Effector memory CD8-positive, alpha-beta T cell (primary cell): ENCODE measurements at places on chromosomes 2 and 18.

- no peak overlapping the region for H3K27ac ChIP-seq
- H3K27me3 ChIP-seq, result no peaks in the 10 kb centered on the region
- H3K36me3 ChIP-seq, result no peaks in the 10 kb centered on the region
- H3K4me3 ChIP-seq, result no peak overlapping the region
Observed at GRCh38 chr2:223093436-223094241, 41.6 kb downstream of the KCNE4 start.

- peak overlapping the region; percentile 73 for H3K27ac ChIP-seq
- H3K36me3 ChIP-seq, result peaks cover 59% of the 10 kb centered on the region
- H3K4me3 ChIP-seq, result no peak overlapping the region
- peaks cover 25% of the 10 kb centered on the region for H3K4me1 ChIP-seq
- DNase-seq, result no peak
- H3K27me3 ChIP-seq, result no peaks in the 10 kb centered on the region
Observed at GRCh38 chr2:233395687-233396086, 41.4 kb downstream of the DGKD start.

DNA sequence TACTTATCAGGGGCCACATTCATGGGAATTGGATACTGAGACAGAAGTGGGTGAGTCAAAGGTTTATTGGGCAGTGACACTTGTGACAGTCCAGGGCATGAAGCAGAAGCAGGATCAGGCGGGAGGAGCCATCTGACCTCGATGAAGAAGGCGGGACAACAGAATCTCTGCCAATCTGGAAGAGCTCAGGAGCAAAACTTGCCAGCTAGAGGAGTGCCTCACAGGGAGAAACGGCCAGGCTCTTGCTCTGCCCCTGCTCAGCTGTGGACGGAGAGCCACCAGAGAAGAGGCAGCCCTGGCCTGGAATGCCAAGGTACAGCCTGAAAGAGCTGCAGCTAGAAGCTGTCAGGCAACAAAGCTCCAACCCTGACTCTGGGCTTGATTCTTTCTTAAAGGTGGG is 16.9 kb downstream of the DAW1 start:
- H3K27ac ChIP-seq, result no peak overlapping the region
- H3K27me3 ChIP-seq, result peaks cover under 1% of the 10 kb centered on the region
- H3K4me3 ChIP-seq, result no peak overlapping the region
- peaks cover 4% of the 10 kb centered on the region for H3K4me1 ChIP-seq
- H3K36me3 ChIP-seq, result no peaks in the 10 kb centered on the region

DNA sequence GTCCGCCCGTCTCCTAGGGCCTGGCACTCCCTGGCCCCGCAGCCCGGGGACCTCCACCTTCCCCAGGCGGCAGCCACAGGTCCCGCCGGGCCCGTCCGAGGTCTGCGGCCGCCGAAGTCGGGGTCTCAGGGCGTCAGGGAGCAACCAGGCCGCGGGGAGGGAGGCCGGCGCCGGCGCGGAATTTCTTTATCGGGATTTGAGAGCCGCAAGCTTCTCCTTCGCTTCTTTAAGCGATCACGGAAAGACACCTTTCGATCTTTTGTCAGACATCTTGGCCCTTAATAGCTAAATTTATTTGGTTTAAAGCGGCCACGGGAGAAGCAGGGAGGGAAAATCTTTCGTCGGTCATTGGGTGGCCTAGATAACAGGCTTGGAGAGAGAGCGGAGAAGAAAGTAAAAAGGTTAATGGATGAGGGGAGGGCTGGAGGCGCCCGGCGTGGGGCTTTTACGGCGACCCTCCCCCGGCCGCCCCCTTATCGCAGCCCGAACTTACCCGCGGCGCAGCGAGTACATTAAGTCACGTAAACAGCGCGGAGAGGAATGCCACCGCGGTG is 4.3 kb upstream of the GATA6 start:
- H3K4me1 ChIP-seq, result peaks cover 17% of the 10 kb centered on the region
- peak overlapping the region; percentile 49 for H3K4me3 ChIP-seq
- H3K27ac ChIP-seq, result no peak overlapping the region
- no peak for DNase-seq

GRCh38 chr2:88437010-88437409 is 15.5 kb downstream of the FOXI3 start:
- H3K36me3 ChIP-seq, result no peaks in the 10 kb centered on the region
- no peak overlapping the region for H3K4me3 ChIP-seq
- no peak overlapping the region for H3K27ac ChIP-seq
- no peaks in the 10 kb centered on the region for H3K4me1 ChIP-seq
- H3K27me3 ChIP-seq, result peaks cover 49% of the 10 kb centered on the region

- H3K4me3 ChIP-seq, result no peak overlapping the region
- H3K4me1 ChIP-seq, result no peaks in the 10 kb centered on the region
- H3K36me3 ChIP-seq, result no peaks in the 10 kb centered on the region
- no peak overlapping the region for H3K27ac ChIP-seq
Observed at GRCh38 chr2:195238826-195239225, 418.2 kb upstream of the SLC39A10 start.

DNA sequence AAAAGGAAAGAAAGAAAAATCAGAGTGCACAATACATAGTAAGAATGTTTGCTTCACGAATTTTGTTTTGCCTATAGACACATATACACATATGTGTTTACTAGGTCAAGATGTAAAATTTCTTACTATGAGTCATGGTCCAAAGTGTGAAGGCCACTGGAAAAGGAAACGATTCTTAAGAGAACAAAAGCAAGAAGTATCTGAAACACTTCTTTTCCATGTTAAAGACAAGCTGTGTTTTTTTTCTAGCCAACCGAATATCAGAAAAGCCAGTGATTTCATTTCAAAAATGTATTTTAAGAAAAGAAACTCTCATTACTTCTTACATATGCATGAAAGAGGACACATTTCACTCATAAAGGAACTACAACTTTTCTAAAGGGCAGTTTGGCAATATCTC is 24.9 kb downstream of the PECR start:
- H3K4me1 ChIP-seq, result peaks cover 13% of the 10 kb centered on the region
- no peaks in the 10 kb centered on the region for H3K27me3 ChIP-seq
- no peak overlapping the region for H3K4me3 ChIP-seq
- DNase-seq, result no peak

DNA sequence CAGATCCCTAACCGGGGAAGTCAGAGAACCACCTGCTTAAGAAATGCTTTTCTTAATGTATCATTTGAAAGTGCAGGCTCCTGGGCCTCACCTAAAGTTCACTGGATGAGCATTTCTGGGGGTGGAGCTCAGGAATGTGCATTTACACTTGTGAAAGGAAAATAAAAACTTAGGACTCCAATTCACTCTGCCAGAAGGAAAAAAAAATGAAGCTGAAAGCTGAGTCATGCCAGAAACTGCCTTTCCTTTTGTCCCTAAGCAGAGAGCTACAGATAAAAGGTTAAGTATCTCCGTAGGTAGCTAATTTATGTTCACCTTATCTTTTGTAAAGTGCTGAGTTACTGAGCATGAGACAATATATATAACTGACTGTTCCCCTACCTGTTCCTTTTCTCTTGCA is 229.5 kb upstream of the MEX3C start:
- H3K27me3 ChIP-seq, result peaks cover 21% of the 10 kb centered on the region
- peaks cover 6% of the 10 kb centered on the region for H3K4me1 ChIP-seq
- H3K36me3 ChIP-seq, result peaks cover under 1% of the 10 kb centered on the region
- no peak overlapping the region for H3K27ac ChIP-seq

DNA sequence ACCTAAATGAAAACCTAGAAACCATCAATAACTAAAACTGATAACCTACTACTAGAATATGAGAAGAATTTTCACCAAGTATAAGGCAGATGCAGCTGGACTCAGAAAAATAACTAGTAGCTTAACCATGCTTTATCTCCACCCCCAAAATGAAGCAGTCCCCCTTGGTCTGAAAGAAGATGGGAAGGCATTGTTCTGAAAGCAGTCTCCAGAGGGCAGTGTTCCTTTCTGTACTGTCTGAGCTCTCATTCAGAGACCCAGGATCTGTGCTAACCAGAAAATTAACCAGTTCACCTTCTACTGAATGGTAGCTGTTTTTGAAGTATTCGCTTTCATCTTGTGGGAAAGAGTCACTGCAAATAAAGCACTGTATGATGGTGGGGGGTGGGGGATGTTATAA is 273.0 kb downstream of the PDE11A start:
- H3K36me3 ChIP-seq, result no peaks in the 10 kb centered on the region
- H3K4me3 ChIP-seq, result no peak overlapping the region
- H3K27ac ChIP-seq, result no peak overlapping the region
- H3K27me3 ChIP-seq, result peaks cover 54% of the 10 kb centered on the region

DNA sequence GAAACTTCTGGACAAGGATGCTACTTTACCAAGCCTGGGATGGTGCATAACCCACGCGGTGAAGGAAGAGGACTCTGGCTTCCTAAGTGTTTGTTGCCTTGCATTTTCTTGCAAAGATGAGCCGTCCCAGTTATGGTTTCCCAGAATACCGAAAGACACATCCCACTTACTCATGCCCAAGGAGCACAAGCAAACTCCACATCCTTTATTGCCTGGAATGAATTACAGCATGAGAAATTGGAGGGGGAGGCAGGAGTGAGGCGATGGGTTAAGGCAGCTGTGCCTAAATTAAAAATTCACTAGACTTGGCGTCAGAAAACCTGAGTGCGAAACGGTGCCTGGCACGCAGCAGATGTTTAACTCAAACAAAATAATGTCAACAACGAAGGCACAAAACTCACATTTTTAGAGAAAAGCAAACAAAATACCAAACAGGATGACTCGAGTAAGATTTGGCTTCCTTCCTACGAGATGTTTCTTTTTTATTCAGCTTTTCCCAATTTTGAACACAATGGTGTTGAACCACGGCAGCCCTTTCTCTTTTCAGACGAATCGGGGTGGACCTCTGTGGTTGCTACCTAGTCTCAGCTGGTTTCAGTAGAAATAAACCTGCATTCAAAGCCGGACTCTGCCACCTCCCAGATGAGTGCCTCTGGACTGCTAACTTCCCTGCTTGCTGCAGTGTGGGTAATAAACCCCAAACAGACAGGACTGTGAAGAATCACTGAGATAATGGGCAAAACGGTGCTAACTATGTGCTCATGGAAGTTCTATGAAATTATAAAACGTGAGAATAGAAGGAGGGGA is 100.3 kb upstream of the NCK2 start:
- H3K27ac ChIP-seq, result no peak overlapping the region
- no peak for DNase-seq
- H3K4me3 ChIP-seq, result no peak overlapping the region
- H3K36me3 ChIP-seq, result no peaks in the 10 kb centered on the region
- no peaks in the 10 kb centered on the region for H3K4me1 ChIP-seq
- H3K27me3 ChIP-seq, result peaks cover 49% of the 10 kb centered on the region

GRCh38 chr2:207251022-207251421 is 85.3 kb upstream of the KLF7 start:
- no peak overlapping the region for H3K4me3 ChIP-seq
- no peak overlapping the region for H3K27ac ChIP-seq
- H3K36me3 ChIP-seq, result no peaks in the 10 kb centered on the region
- no peak for DNase-seq
- no peaks in the 10 kb centered on the region for H3K4me1 ChIP-seq
- H3K27me3 ChIP-seq, result peaks cover 30% of the 10 kb centered on the region

DNA sequence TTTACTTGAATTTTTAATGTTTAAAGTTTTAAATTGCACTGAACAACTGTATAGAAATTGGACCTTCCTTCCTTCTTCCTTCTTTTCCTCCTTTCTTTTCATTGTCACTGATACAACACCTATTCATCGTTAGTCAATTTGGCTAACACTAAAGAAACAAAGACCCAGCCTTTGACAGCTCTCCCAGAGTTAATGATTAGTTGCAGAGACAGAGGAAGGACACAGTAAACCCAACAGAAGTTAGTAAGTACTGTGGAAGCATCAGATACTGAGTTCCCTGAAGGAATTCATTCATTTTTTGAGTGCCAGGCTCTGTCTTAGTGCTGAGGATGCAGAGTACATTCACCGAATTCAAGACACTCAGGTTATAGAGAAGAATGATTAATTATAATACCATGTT is 77.9 kb upstream of the RAB27B start:
- H3K27ac ChIP-seq, result no peak overlapping the region
- H3K4me3 ChIP-seq, result no peak overlapping the region
- H3K27me3 ChIP-seq, result no peaks in the 10 kb centered on the region
- no peak for DNase-seq

DNA sequence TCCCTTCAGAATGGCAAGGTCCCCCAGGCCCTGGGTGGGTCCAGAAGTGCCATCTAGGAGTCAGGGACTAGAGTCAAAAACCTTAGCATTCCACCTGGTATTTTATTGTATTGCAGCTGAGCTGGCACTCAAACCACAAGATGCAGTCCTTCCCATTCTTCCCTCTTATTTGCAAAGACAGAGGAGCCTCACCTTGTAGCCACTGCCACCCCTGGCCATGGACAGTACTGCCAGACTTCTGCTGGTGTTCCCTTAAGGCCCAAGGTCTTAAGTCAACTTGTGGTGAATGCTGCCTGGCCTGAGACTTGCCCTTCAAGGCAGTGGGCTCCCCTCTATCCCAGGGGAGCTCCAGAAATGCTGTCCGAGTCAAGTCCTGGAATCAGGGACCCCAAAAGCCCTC is 6.9 kb downstream of the UGT1A10 start:
- H3K4me3 ChIP-seq, result no peak overlapping the region
- no peak for DNase-seq
- no peaks in the 10 kb centered on the region for H3K4me1 ChIP-seq
- peaks cover 58% of the 10 kb centered on the region for H3K27me3 ChIP-seq

DNA sequence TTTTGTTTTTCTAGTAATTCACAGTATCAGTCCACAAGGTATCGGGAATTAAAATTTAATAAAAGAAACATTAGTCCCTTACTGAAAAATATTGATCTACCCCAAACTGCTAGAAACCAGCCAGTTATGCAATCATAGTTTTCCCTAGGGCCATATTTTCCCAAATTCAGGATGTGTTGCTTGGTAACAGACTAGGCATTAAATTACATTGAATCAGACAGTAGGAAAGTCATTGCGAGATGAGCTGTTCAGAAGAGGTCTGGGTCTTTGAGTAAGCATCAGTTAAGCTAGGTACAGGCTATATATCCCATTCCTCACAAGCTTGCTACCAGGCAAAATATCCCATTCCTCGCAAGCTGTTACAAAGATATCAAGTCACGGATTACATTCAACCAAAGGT is 123.0 kb upstream of the CCDC150 start:
- H3K4me3 ChIP-seq, result no peak overlapping the region
- no peak for DNase-seq
- no peaks in the 10 kb centered on the region for H3K36me3 ChIP-seq
- H3K27me3 ChIP-seq, result peaks cover 37% of the 10 kb centered on the region
- no peak overlapping the region for H3K27ac ChIP-seq

DNA sequence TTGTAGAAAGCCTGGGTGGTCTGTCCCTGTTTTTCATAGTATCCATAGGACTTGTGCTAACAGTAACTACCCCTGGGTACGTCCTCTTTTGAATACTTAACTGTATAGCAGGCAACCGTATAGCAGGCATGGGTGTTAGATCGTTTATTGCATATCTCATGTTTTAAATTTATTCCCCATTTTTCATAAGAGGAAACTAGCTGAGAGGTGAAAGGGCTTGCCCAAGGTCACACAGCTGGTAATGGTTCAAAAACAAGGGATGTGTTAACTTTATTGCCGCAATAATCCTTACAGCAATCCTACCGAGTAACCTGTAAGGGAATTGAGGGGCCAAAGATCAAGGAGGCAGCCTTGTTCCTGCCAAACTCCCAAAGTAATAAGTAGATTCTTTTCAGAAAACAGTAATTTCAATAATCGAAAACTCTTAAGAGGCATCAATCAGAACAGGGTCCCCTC is 990 bp upstream of the MGAT4A start:
- no peaks in the 10 kb centered on the region for H3K27me3 ChIP-seq
- no peak for DNase-seq
- peaks cover 22% of the 10 kb centered on the region for H3K36me3 ChIP-seq

- no peaks in the 10 kb centered on the region for H3K4me1 ChIP-seq
- H3K36me3 ChIP-seq, result no peaks in the 10 kb centered on the region
- H3K4me3 ChIP-seq, result no peak overlapping the region
- H3K27me3 ChIP-seq, result peaks cover 7% of the 10 kb centered on the region
Observed at GRCh38 chr18:78892177-78892576, 87.4 kb upstream of the SALL3 start.
